AG20443 (cell line): ENCODE measurements at places on chromosomes 7 and 10.
A peak's percentile ranks its signal among the peaks of the same experiment; 100 is the strongest.

- no peak for DNase-seq
These were observed 249.1 kb downstream of the DNAJB9 start for GRCh38 chr7:108818742-108819141.

DNA sequence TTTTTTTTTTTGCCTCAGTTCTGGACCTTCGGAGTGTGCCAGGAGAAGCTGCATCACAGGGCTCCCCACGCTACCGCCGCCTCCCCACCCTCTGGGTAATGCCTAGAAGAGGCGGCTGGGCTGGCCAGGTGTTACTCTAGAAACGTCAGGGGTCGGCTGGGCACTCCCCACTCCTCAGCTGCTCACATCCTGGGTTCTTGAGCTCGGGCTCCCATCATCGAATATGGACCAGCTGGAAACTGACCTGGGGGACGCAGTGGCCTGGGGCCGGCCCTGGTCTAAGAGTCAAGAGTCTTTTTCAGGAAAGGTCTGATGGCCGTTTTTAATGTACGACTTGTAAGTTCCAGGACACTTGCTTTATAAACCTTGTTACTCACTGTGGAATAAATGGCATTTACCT lies 326.5 kb downstream of the WDR37 start:
- no peak for DNase-seq

DNA sequence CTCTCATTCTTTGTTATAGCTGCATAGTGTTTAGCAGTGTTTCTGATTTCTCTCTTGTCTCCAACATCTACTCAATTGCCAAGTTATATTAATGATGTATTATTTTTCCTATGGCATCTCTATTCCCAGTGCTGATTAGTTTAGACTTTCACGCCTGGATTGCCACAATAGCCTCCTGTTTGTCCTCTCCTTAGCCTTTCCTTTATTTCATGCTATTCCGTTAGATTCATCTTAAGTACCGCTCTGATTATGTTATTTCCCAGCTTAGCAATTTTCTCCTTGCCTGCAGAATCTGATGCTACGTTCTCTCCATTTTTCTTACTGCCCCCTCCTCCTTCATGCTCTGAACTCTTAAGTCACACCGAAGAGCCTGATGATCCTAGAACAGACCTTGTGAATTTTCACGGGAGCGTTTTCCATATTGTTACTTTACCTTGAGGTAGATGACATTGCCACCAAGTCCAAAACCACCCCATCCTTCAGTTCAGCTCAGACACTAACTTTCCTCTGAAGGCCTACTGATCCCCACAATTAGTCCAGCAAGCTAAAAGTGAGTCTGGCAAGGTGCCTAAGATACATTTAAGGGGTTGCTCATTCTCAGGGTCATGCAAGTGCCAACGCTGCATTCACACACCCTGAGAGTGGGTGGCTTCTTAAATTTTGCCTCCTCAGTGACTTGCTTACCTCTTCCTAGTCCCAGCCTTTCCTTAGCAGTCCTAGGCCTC lies 6.6 kb upstream of the NRF1 start:
- no peak for DNase-seq

DNA sequence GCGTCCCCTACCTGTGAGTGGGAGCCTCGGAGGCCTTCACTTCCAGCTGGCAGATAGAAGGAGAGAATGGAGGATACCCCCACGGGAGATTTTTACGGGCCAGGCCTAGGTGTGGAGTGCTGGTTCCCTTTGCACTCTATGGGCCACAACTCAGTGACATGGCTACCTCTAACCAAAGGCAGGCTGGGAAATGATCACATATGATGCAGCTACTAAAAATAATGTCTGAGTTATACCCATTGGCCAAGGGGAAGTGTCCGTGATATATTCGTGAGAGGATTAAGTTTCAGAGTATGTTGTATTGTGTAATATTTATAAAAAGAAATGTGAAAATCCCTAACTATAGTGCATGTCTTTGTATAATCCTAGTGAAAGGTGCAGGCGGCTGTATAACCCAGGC lies 13.5 kb upstream of the HIPK2 start:
- DNase-seq = no peak

- DNase-seq = no peak
These were observed 343.4 kb downstream of the PRPF18 start for GRCh38 chr10:13930120-13930519.

DNA sequence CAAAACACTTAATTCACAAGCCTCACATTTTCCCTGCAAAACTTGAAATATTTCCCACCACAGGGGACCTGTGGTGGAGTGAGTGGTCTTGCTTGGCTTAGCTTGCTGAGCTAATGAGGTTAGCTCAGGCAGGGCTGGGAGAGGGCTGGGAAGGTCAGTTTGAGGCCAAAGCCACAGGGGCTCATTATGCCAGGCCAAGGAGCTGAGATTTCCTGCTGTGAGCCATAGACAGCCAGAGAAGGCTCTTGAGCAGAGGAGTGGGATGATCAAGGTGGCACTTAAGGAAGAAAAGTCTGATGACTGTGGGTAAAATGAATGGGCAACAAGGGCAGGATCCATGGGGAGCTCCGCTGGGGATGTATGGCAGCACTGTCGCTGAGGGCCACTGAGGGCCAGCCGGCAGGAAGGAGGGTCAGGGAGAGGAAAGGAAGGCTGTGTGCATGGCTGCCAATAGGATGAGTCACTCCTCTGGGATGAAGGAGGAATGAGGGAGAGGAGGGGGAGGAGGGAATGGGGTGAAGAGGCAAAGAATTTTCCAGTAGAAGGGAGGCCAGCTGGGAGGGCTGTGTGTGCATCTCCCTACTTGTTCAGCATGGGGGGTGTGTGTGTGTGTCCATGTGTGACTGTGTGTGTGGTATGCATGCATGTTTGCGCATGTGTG lies 18.7 kb upstream of the ZNF488 start:
- DNase-seq = peak; percentile 83

DNA sequence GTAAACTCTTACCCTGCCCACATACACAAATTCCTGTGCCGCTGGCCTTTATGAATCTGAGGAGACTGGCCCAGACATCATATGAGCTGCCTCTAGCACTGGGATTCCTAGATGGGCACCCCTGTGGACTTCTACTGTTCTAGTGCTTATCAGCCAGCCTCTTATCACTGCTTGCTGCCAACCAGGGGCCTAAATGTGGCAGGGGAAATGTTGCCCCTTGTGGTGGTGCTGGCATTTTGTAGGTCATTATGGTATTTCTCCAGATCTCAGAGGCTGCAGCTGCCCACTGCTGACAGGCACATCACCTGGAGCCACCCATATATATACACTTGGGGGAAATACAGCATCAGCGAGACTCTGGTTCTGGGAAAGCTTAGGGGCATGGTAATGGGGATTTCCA lies 5.4 kb downstream of the SFR1 start:
- DNase-seq = no peak

DNA sequence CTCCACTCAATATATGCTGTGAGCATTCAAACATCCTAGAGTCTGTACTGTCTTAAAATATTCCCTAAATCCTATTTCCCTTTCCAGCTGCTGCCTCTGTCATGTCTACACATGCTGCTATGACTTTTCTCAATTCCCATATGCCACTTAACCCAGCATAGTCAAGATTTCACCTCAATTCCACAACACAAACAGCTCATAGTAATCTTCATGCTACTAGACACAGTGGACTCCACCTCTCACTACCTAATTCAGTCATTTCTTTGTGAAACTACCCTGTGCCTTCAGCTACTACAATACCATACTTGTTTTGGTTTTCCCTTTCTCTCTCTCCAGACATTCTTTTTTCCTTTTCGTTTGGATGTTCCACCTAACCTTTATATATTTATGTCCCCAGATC lies 45.5 kb downstream of the GSAP start:
- DNase-seq = no peak

- no peak for DNase-seq
These were observed 17.5 kb upstream of the GGCT start for GRCh38 chr7:30522159-30522558.

- no peak for DNase-seq
These were observed 148.3 kb downstream of the EXOC4 start for GRCh38 chr7:133401225-133401624.

- DNase-seq = peak; percentile 16
These were observed 2.5 kb downstream of the FZD1 start for GRCh38 chr7:91266689-91267090.

DNA sequence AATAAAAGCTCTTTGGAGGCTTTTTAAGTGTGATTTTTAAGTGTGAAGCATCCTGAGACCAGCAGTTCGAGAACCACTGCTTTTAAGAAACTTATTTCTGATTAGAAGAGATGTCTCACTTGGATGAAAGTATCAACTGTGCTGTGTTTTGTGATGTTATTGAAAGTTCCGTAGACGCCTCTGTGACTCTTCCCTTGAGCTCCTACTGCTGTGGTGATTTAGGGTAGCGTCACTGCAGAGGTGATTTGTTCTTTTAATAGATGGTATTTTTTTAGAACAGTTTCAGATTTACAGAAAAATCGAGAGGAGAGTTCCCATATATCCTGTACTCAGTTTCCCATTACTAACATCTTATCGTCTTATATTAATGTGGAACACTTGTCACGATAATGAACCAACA lies 29.5 kb downstream of the FBH1 start:
- no peak for DNase-seq

GRCh38 chr10:110226543-110226925 lies 19.1 kb downstream of the MXI1 start:
- DNase-seq = peak; percentile 93

DNA sequence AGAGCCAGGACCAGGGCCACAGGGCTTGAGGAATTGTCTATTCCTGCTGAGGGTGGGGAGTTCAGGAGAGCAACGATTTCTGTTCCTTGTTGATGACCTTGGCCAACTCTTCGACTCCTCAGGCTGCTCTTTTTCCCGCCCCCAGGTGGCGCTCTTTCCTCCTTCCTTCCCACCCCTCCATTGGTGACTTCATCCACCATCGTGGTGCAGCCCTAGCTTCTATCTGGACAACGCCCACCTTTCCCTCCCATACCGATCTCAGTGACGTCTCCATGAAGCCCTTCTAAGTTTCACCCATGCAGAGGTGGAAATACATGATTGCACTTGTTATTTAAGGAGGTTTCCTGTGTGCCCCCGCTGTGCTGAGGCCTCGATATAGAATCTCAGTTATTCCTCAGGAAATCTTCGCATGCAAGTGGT lies 22.1 kb upstream of the CARD11 start:
- no peak for DNase-seq

DNA sequence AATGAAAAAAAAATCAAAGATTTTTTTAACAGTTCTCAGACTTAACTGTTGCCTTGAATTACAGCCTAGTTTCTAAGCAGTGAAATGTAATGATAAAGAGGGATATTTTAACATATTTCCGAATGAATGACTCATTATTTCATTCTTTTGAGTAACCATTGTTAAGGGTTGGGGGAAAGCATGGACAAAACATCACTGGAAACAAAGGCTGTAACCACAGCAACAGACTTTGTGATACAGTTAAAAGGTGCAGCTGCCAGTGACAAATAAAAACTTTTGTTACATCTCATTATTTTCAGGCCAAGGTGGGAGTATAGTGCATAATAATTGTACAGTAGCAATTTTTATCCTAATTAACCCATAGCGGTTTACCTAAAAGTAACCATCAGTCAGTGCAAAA lies 172.6 kb downstream of the LRRTM3 start:
- DNase-seq = no peak

GRCh38 chr10:4278186-4278585 lies 493.2 kb upstream of the KLF6 start:
- no peak for DNase-seq

DNA sequence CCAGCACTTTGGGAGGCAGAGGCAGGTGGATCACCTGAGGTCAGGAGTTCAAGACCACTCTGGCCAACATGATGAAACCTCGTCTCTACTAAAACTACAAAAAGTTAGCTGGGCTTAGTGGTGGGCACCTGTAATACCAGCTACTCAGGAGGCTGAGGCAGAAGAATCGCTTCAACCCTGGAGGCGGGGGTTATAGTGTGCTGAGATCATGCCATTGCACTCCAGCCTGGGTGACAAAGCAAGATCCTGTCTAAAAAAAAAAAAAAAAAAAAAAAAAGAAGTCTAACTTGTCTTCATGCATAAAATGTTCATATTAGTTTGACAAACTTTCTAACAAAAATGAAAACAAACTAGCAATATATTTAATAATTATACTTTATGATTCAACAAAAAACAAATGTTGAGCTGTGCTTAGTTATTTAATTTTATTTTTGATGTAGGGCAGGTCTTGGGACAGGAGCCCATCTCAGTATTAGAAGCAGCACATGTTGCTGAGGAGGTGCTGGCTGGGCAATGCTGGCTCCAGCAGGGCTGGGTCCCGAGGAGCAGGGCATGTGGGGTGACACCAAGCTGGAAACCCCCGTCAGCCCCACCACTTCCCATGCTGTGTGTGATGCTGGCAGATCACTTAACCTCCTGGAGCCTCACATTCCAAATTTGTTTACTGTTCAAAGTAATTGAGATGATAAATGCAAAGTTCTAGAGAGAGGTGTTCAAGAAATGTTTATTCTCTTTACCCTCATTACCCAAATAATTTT lies 335.3 kb upstream of the KLF6 start:
- DNase-seq = no peak

DNA sequence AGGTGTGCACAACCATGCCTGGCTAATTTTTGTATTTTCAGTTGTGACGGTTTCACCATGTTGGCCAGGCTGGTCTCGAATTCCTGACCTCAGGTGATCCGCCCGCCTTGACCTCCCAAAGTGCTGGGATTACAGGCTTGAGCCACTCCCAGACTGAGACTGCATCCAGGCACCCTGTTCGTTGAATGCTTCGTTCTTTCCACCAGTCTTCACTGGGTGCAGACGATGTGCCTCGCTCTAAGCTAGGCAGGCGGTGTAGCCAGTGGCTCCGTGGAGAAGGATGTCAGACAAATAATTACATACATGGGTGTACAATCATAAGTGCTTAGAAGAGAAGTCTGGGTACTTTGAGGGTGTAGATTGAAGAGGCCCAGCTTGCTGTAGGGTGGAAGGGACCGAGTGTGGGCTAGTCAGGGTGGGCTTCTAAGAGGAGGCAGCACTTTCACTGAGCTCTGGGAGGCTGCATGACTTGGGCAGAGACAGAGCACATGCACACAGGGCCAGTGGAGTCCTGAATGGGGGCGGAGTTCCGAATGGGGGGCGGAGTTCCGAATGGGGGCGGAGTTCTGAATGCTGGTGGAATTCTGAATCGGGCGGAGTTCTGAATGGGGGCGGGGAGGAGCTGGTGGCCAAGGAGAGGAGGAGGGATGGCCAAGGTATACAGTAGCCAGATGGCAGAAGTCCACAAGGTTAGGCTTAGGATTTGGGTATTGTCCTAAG lies 74.3 kb downstream of the COL26A1 start:
- DNase-seq = no peak

GRCh38 chr10:23331567-23332301 lies 12.9 kb downstream of the C10orf67 start:
- no peak for DNase-seq
